ENCODE measurements at places on chromosomes 4 and X.
A peak's percentile ranks its signal among the peaks of the same experiment; 100 is the strongest.

DNA sequence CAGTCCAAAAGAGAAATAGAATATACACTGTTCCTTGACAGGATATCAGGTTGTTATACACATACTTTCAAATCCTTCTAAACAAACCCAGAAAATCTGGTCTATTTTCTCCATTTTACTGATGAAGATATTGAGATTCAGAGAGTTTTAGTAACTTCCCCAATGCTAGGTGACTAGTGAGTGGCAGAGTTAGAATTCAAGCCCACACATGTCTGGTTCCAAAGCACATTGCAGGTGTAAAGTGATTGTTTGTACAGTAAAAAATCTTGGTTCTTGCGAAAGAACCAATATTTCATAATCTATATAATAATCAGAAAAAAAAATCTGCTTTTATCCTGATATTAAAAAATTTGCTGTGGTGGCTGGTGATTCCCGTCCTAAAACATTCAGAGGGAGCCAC is 39.5 kb upstream of the EMCN start:
- DNase-seq: no peak

- no peak for DNase-seq
These were observed 2054.9 kb downstream of the PCDH7 start for GRCh38 chr4:32775049-32775448.

DNA sequence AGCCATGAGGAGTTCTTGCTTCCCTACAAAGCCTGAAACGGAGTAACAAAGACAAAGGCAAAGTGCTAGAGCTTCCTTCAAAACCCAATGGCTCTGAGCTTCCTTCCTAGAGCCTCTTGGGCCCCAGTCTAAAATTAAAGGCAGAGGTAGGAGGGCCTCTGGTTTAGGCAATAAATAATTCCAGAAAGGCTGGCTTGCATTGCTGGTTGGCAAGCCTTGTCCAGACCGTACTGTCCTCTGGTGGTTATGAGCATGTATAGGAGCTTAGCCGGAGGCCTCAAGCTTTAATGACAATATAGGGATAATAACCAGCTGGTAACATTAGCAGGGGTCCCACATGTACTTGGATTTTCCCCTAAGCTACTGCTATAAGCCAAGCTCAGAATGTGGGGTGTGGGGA is 237.3 kb downstream of the AR start:
- DNase-seq: peak; percentile 28

- no peak for DNase-seq
These were observed 77.6 kb upstream of the RAB40AL start for GRCh38 chrX:102859550-102859871.

GRCh38 chr4:84944947-84945346 is 21.5 kb downstream of the WDFY3 start:
- DNase-seq: no peak
